ENCODE measurements at places on chromosomes 16 and 17.

DNA sequence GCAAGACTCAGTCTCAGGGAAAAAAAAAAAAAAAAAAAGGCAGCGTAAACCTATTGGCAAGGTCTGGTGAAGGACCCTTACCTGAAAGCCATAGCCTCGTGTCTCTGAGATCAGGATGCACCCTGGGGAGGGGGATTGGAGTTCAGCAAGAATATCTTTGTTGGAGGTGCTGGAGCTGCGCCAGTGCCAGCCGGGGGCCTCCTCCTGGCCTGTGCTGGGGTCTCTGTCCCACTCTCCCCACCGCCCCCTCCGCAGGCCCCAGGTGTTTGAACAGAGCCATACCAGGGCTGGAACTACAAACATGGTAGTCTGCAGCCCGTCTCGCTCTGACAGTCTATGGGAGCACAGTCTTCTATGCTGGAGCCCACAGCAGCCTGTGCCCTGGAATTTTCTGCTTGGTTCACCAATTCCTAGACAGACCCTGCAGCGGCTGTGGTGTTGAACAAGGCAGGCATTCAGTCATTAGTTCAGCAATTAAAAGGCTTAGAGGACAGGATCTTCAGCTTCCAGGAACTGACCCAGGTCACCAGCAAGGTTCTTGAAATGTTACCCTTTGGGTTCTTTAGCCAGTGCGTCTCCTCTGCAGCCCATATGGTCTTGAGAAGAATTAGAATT, 42.2 kb upstream of the KIFC3 start:
- no peak for DNase-seq

DNA sequence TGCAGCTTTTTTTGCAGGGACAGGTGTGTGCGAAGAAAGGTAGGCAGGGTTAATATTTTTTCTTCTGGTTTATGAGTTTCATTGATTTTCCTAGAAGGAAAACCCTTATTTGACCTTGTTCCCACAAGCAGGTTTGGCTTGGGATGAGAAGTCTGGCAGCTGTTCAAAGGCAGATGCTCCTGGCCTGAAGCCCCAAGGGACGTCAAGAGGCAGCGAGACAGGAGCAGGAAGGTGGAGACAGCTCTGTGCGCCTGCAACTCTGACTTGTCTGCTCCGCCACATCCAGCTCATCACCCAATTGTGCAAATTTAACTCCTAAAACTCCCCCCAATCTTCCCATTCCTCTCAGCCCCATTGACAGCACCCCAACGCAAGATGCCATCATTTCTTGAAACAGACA, 136.8 kb upstream of the XYLT1 start:
- DNase-seq, result no peak

- DNase-seq, result no peak
Observed at GRCh38 chr17:1055751-1056645, 59.1 kb downstream of the TIMM22 start.

DNA sequence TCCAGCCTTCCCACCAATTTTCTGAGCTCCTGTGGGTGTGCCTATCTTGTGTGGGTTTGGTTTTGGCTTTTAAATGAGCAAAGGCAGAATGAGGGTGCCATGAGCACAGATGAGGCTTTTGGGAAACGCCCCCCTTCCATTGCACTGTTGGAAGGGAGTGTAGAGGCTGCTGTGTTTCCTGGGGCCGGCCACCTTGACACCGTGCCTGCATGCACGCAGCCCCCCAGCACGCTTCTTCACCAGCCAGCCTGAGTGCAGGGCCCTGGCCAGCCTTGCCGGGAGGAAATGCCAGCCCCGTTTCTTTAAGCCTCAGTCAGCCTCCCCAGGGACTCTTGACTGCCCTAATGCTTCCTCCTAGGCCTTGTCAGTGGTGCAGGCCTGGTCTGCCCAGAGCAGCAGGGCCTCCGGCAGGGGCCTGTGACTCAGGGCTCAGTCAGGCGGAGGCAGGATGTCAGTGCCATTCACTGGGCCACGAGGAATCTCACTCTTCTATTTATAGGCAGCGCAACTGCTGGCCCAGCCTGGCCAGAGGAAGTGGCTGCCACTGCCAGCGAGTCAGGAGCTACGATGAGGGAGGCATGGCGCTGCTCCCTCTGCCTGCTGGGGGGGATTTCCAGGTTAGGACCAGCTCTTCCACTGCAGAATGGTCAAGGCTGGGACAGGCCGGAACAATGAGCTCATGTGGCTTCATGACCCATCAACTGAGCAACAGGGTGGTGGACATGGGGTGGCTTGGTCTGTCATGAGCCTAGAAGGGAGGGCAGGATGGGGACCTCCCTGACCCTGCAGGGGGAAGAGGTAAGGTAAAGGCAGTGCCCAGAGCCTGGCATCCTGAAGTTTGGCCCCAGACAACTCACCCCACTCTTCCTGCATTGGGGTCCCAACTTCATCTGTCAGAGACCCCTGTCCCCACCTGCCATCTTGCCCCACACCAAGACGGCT, 205.2 kb downstream of the RAB11FIP4 start:
- peak; percentile 80 for DNase-seq

GRCh38 chr17:50754521-50754920, 12.8 kb downstream of the ANKRD40CL start:
- no peak for DNase-seq
